Activated T-helper 1 cell treated with anti-CD3 and anti-CD28 coated beads, Interleukin-12 subunit alpha, Interleukin-12 subunit beta, Interleukin-2, Interleukin-4 antibody, amounts not matched to agents 30 ng/mL and 10 ng/mL and 1 ng/mL, durations not matched to agents 14 hours and 24 hours and 36 hours (primary cell): ENCODE measurements at places on chromosomes 7 and 10. TPM values are rescaled to one million over a fixed set of nuclear protein-coding genes. Genes with fewer than 3 reads are reported as not detected.

Gene PTCD1
- total RNA-seq = 13.7 and 16.0 TPM in 2 replicates

Gene BLOC1S2
- total RNA-seq = 65.7 and 66.5 TPM in 2 replicates

Gene MMD2
- not detected in 2 replicates for total RNA-seq

- DNase-seq = no peak
Measured at GRCh38 chr7:55187701-55188491, 169.1 kb downstream of the EGFR start.

DNA sequence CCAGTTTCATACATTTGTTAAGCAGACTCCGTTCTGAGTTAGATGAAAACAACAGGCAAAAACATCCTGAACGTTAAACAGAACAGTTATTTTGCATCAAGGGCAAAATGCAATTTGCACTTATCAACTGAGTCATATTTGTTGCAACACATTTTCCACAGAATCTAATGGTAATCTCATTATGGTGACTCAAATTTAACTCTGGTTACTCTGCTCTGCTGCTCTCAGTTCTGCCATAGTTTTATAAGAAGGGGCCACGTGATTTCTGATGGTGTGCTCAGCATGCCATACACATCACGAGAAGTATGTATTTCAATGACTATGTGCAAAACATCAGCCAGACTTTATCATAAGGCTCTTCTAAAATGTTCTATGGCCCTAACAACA lies 148.8 kb downstream of the CHCHD3 start:
- DNase-seq = no peak
